NCI-H2171 (cell line): ENCODE measurements at places on chromosomes 6 and 20.
A peak's percentile ranks its signal among the peaks of the same experiment; 100 is the strongest.

GRCh38 chr20:1622450-1622849 lies 2.6 kb upstream of the SIRPB1 start:
- no peak for DNase-seq

GRCh38 chr6:24719125-24719971 lies at the start of gene C6orf62:
C6orf62 (minus strand) TSS chr6:24719154; CDS start chr6:24718668, 486 bp downstream.
- peak; percentile 6 for DNase-seq

DNA sequence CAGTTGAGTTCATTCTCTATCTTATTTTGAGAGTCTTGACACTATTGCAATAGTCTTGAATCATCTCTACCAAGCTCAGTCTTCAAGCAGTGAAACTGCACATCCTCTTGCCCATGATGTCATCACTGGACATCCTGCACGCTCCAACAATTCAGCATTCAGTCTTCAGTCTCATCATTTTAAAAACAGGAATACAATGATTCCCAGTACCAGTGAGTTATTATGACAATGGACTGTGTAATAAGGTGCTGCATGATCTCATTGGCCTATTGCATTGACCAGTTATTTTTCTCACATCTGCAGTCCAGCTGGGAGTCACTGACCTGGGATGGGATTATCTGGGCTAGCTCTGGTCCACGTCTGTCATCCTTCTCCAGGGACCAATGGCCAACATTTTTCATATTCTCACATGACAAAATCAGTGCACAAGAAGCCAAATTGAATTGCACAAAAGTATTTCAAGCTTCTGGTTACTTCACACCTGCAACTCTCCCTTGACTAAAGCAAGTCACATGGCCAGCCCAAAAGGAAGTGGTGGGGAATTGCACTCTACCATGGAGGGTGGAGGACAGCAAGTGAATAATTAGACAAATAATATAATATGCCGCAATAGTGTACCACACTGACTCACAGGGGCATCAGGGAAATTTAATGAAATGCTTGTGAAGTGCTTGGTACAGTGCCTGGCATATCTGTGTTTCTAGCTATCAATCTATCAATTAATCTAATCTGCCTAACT lies 6.4 kb upstream of the CST2 start:
- DNase-seq = no peak

- DNase-seq = no peak
These were observed 32.2 kb downstream of the ILRUN start for GRCh38 chr6:34664256-34664971.

- DNase-seq = no peak
These were observed 128.7 kb downstream of the EYA4 start for GRCh38 chr6:133369773-133370272.

DNA sequence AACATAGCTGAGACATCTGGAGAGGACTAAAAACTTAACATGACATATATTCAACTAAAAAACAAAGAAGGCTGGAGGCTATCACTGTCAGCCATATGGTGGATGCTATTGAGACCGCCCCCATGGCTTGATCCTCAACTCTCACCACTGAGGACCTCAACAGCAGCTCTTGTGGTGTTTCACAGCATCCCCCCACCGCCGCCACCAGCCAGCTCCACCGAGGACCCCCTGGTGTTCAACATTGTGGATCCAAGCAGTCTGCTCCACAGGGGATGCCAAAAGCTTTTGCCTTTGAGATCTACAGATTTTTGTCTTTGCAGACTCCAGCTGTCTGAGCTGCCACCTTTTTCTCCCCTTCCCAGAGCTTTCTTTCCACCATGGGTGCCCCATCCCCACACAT lies 64.6 kb downstream of the NUS1 start:
- DNase-seq = no peak

GRCh38 chr6:169216830-169217229 lies 36.8 kb downstream of the THBS2 start:
- no peak for DNase-seq

GRCh38 chr6:90413867-90414266 lies 117.2 kb upstream of the BACH2 start:
- DNase-seq = peak; percentile 74

DNA sequence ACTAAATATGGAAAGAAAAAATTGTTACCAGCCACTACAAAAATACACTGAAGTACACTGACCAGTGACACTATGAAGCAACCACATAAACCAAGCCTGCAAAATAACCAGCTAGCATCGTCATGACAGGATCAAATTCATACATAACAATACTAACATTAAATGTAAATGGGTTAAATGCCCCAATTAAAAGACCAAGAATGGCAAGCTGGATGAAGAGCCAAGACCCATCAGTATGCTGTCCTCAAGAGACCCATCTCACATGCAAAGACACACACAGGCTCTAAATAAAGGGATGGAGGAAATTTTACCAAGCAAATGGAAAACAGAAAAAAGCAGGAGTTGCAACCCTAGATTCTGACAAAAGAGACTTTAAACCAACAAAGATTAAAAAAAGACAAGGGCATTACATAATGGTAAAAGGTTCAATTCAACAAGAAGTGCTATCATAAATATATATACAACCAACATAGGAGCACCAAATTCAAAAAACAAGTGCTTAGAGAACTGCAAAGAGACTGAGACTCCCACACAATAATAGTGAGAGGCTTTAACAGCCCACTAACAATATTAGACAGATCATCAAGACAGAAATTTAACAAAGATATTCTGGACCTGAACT lies 104.8 kb downstream of the HACE1 start:
- no peak for DNase-seq

- no peak for DNase-seq
These were observed 58.0 kb downstream of the SHPRH start for GRCh38 chr6:145906144-145906543.

DNA sequence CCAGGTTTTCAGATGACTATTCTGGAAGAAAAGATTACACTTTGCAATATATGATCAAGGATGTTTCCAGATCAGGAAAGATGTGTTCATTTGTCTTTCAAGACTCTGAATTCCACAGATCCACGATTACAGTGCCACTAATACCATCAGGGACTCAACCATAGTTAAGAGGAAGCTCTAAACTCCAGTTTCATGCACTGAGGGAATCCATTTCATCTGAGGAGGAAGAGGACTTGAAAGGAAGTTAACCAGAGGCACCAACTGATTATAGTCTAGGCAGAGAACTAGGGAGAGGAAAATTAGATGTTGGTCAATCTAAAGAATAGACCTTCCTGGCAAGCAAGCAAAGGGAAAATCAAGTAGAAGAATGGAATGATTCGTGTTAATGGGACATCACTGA lies 218.3 kb upstream of the PRDM1 start:
- no peak for DNase-seq

GRCh38 chr20:62056377-62056776 lies 9.3 kb downstream of the TAF4 start:
- DNase-seq = no peak
